Gastroesophageal sphincter (tissue), 4 donors: ENCODE measurements at places on chromosomes 1 and 21. TPM values are rescaled to one million over a fixed set of nuclear protein-coding genes. Genes with fewer than 3 reads are reported as not detected.
A peak's percentile ranks its signal among the peaks of the same experiment; 100 is the strongest.

- no peak for ATAC-seq
Measured at GRCh38 chr1:94590203-94591137, 48.9 kb upstream of the F3 start.

The B3GALT2 gene
- total RNA-seq, result 5.1 TPM

DNA sequence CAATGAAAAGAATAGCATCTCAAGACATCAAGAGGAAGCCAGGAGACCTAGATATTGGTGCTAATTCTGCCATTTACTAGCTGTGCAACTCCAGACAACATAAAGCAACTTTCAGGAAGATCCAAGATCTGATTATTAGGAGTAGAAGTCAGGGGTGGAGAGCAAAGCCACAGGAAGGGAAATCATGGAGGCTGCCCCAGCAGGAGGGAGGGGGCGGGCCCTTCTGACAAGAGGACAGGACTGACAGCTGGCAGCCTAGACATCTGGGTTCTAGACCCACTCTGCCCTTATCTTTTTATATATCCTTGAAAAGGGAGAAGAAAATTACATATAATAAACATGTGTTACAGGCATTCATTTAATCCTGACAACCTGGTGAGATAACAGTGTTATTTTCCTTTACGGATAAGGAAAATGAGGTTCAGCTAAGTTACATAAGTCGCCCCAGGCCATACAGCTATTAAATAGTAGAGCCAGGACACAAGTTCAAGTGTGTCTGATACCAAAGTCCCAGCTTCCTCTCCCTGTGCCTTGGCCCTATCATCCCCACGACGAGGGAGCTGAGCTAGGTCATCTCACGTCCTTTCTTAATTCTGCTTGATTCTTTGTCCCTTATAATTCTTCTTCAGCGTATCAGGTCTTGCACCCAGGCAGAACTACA is 46.6 kb downstream of the ARHGEF11 start:
- ATAC-seq, result no peak

DNA sequence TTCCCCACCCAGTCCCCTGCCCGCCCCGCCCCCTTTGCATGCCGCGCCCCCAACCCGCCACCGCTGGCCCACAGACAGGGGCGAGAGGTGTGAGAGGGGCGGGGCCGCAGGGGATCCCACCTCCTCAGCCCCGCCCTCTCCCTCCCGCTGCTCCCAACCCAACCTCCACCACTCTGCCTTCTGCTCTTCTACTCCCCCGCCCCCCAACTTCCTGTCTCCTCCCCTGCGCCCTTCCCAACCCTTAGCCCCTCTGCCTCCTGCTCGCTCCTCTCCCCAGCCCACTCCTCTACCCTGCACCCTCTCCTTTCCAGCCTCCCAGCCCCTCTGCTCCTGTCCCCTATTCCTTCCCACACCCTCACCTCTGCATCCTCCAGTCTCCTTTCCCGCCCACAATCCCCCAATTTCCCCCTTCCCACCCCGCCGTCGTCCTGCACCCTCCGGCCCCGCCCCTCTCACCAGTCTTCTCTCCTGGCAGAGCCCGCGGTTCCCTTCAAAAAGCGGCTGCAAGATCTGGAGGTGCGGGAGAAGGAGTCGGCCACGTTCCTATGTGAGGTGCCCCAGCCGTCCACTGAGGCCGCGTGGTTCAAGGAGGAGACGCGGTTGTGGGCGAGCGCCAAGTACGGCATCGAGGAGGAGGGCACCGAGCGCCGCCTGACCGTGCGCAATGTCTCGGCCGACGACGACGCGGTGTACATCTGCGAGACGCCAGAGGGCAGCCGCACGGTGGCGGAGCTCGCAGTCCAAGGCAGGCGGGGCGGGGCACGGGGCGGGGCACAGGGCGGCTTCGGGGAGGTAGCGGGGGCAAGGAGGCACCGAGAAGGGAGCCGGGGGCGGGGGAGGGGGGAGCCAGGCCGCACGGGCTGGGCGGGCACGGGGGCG is 5.4 kb downstream of the OBSCN start:
- peak; percentile 89 for ATAC-seq

The RGL1 gene
- total RNA-seq, result 31.3 TPM

The NMNAT2 gene
- total RNA-seq, result 2.0 TPM

DNA sequence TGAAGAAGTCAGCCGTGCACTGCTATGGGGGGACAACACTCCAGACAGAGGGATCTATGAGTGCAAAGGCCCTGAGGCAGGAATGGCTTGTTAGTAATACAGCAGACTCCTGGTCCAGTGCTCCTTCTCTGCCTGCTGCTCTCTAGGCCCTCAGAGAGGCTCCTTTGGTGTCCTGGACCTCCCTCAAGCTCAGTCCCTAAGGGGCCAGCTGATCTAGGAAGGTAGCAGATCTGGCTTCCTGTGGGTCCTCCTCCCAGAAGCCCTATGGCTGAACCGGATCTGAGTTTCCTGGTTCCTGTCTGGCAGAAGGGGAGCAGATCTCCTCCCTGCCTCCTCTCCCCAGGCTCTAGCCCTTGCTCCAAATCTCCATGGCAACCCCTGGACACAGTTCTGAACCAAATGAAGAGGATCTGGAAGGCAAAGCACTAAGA is at the start of gene LDLRAD2:
Gene LDLRAD2, plus strand, starts transcription at position 391 of the 431 bp plus-strand sequence. CDS start 187 bp downstream, outside the sequence.
- no peak for ATAC-seq

- no peak for ATAC-seq
Measured at GRCh38 chr1:47590523-47591225, 152.8 kb downstream of the FOXD2 start.
